ENCODE measurements at places on chromosomes 2 and 18.

DNA sequence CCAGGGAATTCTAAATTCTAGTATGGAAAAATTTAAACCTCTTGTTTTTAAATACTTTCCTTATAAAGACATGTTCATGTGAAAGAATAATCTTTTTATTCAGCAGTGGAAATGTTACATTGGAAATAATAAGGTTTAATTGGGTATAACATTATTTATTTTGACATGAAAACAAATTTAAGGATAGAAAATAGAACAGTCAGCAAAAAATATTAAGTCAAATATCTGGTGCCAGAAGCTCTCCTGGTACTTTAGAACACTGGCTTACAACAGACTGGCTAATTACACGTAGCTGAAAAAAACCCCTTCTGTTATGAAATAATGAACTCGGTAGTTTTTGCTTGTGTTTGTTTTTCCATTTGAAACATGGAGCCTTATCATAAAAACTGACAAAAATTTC, 447.9 kb downstream of the DSEL start:
- no peak for DNase-seq

- peak; percentile 83 for DNase-seq
These were observed 211.9 kb downstream of the AGPS start for GRCh38 chr2:177604271-177605065.

- no peak for DNase-seq
These were observed 84.0 kb upstream of the HAAO start for GRCh38 chr2:42876326-42876751.

GRCh38 chr2:117917223-117917917, 96.5 kb downstream of the CCDC93 start:
- DNase-seq, result peak; percentile 45

GRCh38 chr2:216214768-216215167, 105.6 kb downstream of the XRCC5 start:
- DNase-seq, result no peak

GRCh38 chr18:54444319-54444914, 86.7 kb downstream of the C18orf54 start:
- DNase-seq, result peak; percentile 65

DNA sequence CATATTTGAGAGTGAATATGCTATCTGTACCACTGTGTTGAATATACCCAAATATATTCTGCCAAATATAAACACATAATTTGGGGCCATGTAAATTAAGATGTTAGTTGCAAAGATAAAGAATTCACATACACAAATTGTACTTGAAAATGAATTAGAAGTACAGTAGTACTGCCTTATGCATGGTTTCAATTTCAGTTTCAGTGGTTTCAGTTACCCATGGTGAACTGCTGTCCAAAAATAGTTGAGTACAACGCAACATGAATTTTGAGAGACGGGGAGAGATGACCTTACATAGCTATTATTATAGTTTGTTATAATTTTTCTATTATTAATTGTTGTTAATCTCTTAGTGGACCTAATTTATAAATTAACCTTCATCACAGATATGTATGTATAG, 1313.0 kb upstream of the FAM98A start:
- no peak for DNase-seq

GRCh38 chr2:241225983-241226382, 37.5 kb downstream of the ANO7 start:
- no peak for DNase-seq

DNA sequence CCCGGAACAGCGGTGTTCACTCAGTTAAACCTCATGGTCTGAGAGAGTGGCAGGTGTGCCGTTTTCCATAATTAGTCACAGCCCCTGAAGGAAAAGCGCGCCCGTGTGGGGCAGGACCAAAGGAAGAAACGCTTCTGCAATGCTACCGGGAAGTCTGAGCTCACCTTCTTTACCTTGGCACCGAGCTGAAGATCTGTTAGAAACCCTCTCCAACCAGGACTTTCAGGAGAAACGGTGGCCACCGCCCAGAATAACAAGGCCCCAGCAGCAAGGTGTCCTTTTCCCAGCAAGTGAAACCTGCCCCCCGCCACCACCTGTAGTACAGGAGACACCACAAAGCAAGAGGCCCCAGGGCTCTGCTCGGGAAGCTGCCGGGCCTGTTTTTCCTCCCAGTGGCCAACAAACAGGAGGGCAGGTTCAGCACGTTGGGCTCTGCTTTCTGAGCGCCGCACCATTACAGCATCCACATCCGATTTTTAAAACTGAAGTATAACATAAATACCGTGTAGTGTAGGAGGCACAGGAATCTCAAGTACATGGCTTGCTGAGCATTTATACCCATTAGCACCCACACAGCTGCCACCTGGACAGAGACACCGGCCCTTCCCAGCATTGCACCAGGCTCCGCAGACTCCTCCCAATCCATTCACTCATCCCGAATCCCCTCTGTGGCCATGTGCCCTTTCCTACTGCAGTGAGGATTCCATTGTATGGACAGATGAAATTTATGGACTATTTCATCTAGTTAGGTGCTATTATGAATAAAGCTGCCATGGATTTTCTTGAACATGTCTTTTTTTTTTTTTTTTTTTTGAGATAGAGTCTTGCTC, 121.8 kb upstream of the RIOK3 start:
- no peak for DNase-seq

GRCh38 chr2:42928692-42929545, 136.5 kb upstream of the HAAO start:
- DNase-seq, result peak; percentile 62
